Small intestine (tissue), 16 donors: ENCODE measurements at places on chromosomes 4 and X. TPM values are rescaled to one million over a fixed set of nuclear protein-coding genes. Genes with fewer than 3 reads are reported as not detected.

DNA sequence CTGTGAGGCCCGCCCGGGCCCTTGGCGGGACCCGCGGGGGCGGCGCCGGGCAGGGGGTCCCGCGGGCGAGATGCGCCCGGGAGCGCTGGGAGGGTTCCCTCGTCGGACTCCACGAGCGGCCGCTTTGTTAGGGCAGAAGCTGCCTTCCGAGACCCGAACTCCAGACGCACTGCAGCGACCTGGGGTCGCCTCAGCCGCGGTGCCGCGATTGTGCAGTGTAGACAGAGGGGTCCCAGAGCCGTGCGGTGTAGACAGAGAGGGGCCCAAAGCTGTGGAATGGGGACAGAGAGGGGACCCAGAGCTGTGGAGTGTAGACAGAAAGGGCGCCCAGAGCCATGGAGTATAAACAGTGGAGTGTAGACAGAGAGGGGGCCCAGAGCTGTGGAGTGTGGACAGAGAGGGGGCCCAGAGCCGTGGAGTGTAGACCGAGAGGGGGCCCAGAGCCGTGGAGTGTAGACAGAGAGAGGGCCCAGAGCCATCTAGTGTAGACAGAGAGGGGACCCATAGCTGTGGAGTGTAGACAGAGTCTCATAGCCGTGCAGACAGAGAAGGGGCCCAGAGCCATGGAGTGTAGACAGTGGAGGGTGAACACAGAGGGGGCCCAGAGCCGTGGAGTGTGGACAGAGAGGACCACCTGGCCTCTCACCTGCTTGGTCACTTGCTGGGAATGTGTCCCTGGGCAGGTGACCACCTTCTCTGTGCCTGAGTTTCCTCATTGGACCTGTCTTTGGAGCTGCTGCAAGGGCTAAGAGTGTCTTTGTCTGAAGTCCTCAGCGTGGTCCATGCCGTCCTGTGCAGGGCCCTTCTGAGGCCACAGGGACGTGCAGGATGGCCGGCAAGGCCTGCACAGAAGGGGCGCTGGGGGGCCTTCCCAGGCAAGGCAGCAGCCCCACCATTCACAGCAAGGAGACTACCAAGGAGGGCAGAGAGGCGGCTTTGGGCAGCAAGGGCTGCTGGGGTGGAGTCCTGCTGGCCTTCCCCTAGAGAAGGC is 875 bp downstream of the RGS12 start:
- peak overlapping the region; percentile 65 for H3K27ac ChIP-seq
- H3K27me3 ChIP-seq: no peaks in the 10 kb centered on the region
- H3K4me3 ChIP-seq: peak overlapping the region; percentile 42

DNA sequence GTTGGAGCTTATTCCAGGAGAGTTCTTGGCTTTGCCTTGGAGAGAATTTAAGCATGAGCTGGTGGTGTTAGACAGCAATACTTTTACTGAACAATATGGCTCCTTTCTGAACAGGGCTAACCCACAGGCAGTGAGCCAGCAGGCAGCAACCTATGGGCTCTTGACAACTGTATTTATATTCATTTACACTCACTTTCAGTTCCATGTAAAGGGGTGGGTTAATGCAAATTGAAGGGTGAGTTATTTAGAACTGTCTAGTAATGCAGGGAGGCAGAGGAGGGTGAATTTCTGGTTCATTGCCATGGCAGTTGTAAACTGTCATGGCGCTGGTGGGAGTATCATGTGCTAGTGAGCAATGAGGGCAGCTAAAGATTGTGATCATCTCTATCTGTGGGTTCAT is 15.7 kb downstream of the FOXR2 start:
- no peak overlapping the region for H3K27ac ChIP-seq
- no peak for DNase-seq
- no peaks in the 10 kb centered on the region for H3K27me3 ChIP-seq
- no peaks in the 10 kb centered on the region for H3K4me1 ChIP-seq
- H3K36me3 ChIP-seq: no peaks in the 10 kb centered on the region
- no peak overlapping the region for H3K4me3 ChIP-seq

DNA sequence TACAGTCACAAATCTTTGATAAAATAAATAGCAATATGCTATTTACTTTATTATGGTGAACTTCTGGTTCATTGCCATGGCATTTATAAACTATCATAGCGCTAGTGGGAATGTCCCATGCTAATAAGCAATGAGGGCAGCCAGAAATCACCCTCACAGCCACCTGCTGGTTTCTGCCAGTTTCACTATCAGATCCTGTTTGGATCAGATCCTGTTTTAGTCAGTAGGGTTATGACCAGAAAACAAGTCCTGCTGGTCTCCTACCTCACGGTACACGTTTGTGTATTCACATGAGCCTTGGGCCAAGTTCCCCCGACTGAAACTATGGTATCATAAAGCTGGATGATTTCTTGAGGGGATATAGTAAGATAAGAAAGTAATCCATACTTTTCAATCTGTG is 17.7 kb downstream of the FOXR2 start:
- no peak for DNase-seq
- H3K27me3 ChIP-seq: no peaks in the 10 kb centered on the region
- H3K36me3 ChIP-seq: no peaks in the 10 kb centered on the region
- H3K4me3 ChIP-seq: no peak overlapping the region

DNA sequence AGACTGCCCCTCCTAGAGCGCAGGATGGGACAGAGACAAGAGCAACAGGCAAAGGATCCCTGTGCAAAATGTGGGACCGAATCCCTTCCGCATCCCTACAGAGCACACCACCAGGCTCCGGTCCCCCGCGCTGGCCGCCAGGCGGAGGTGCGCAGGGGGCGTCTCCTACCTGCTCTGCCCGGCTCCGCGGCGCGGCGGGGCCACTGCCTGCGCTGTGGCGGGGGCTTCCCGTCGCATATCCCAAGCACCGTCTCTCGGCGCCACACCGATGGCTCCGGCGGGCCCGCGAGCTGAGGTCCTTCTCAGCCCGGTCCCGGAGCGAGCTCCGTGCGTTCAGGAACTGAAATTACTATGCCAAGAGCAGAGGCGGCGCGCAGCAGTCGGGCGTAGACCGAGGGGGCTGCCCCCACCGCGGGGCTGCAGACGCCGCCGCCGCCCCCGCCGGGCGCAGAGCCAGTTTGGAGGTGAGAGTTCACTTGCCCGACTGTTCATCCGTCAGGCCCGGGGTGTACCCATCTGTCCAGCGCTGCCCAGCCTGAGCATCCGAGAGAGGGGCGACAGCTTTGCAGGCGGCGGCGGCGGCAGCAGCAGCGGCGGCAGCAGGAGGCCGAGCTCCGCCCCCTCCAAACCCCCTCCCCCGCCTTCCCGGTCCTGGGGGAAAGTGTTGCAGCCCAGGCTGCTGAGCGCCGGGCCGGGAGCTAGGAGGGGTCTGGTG is at the start of gene GPRIN3:
Gene GPRIN3 (minus strand): TSS at position 355 of the 715 bp plus-strand sequence. CDS start 57,690 bp downstream, outside the sequence.
- peak within 1 kb of the TSS; percentile 64 for H3K4me3 ChIP-seq
- H3K4me1 ChIP-seq: peaks cover 3% of the 10 kb centered on the region
- H3K27ac ChIP-seq: peak within 1 kb of the TSS; percentile 17
- no peaks in the 10 kb centered on the region for H3K27me3 ChIP-seq

COL4A5 gene
- 16.6 TPM for polyA plus RNA-seq

RNF212 gene
- polyA plus RNA-seq: 1.4 TPM

NOX1 gene
- not detected for polyA plus RNA-seq

DNA sequence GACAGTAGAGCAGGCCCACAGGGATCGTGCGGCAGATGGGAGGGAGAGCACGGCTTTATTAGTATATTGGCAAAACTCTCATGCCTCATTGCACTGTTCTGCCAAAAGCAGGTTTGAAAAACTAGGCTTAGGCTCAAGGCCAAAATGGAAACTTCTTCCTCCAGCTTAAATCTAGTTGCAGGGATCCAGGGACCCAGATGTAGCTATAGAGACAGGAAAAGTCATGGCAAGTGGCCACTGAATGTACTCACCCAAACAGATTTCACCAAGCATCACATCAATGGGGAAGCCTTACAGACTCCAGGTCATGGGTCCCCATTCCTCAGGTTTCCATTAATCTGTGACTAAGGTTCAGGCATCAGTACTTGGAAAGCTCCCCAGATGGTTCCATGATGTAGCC is 149.2 kb downstream of the STK32B start:
- H3K27ac ChIP-seq: no peak overlapping the region
- no peaks in the 10 kb centered on the region for H3K27me3 ChIP-seq
- no peak for DNase-seq
- no peak overlapping the region for H3K4me3 ChIP-seq
- no peaks in the 10 kb centered on the region for H3K36me3 ChIP-seq

F8A2 gene
- polyA plus RNA-seq: not detected
